Activated naive CD4-positive, alpha-beta T cell (primary cell): ENCODE measurements at places on chromosomes 16 and 17.

DNA sequence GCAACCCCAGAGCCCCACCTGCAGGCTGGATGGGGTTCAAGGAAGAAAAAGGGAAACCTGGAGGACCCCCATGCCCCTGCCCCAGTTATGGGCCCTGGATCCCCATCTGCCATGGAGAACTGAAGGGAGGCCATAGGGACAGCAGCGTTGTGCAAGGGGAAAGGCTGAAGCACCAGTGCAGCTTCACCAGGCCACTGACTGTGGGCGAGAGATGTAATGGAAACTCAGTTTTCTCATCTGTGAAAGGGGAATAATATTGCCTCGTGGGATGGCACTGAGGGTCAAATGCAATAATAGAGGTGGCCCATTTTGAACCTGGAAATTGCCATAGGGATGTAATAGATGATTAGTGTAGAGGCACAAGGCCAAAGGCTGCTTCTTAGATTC is 9.9 kb upstream of the TSPOAP1 start:
- DNase-seq = no peak

GRCh38 chr17:7355053-7355452 is at the start of gene TMEM95:
Gene TMEM95, plus strand, starts transcription at chr17:7355156. Its CDS starts 49 bp downstream, at chr17:7355205.
- DNase-seq = no peak

- no peak for DNase-seq
These were observed 4.6 kb downstream of the KIFC3 start for GRCh38 chr16:57797526-57798266.

GRCh38 chr17:50635982-50636803 is 1.5 kb downstream of the ABCC3 start:
- no peak for DNase-seq

GRCh38 chr17:45753645-45754225 is 30.4 kb upstream of the CRHR1 start:
- no peak for DNase-seq

DNA sequence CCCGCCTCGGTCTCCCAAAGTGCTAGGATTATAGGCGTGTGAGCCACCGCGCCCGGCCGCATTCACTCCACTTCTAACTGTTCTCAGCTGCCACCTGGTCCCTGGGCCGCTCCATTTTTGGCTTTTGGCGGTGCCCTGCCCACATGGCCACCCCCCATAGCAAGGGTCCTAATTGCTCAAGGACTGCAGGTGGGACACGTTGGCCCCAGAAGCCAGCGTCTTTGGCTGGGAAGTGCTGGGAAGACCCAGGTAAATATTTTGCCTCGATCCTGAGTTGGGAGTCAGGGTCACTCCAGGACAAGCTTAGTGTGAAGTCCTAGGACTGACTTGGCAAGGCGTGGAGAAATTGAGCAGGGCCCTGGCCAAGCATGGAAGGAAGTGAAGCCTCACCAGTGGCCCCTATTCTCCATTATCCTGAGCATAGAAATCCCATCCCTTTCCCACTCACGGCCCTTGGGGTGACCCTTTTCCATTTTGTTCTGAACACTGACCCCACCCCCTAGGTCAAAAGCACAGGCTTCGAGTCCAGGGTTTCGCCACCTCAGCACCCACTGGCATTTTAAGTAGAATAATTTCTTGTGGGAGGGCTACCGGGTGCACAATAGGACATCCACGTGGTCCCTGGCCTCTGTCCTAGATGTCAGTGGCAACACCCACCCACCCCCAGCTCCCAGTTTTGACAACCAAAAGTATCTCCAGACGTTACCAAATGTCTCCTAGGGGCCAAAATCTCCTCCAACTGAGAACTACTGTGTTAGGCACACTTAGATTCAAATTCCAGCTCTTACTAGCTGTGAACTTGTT is 5.9 kb upstream of the WDR81 start:
- no peak for DNase-seq

DNA sequence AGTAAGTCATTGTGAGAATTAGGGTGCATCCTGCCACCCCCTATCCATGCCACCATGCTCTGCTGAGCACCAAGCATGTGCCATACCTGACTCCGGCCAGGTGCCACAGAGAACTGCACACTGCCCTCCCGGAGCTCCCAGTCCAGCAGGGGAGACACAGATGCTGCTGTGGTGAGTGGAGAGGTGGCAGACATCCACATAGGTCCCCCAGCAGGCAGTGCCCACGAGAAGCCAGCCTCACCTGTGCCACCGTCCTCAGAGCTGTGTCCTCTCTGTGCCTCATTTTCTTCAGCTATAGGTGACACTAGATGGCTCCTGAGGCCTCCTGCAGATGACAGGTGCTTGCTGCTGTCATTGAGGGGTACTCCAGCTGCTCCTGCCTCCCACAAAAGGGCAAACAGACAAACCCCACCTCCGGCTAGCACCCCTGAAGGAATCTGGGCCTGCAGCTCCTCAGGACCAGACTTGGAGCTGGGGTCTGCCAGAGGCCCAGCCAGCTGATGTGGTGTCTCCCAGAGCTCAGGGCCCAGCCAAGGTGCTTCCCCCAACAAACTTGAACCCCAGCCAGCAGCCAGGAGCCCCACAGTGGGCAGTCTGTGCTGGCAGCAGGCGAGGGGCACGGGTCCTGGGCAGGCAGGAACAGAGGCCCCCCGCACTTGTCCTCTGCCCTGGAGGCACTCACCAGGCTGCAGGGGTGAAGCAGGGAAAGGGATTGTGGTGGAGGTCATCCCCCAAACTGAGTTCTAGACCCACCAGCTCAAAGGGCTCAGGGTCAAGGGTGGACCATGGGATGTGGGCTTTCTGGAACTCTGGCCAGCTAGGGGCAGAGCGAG is 17.1 kb downstream of the FOXJ1 start:
- DNase-seq = no peak

- DNase-seq = no peak
These were observed 41.4 kb upstream of the CIBAR2 start for GRCh38 chr16:85153656-85154091.

DNA sequence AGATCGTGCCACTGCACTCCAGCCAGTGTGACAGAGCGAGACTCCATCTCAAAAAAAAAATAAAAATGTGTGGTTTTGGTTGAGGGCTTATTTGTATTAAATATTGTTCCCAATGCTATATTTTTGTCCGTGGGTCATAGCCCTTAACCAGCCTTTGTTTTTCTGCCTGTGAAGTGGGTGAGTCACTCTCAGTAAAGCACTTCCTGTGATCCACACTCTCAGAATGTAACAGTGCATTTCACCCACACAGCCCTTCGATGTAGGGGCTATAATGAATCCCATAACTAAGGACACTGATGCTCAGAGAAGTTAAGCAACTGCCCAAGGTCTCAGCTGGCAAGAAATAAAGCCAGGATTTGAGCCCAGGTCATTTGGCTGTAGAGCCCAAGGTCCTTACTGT is 34.7 kb upstream of the POLR3E start:
- no peak for DNase-seq

DNA sequence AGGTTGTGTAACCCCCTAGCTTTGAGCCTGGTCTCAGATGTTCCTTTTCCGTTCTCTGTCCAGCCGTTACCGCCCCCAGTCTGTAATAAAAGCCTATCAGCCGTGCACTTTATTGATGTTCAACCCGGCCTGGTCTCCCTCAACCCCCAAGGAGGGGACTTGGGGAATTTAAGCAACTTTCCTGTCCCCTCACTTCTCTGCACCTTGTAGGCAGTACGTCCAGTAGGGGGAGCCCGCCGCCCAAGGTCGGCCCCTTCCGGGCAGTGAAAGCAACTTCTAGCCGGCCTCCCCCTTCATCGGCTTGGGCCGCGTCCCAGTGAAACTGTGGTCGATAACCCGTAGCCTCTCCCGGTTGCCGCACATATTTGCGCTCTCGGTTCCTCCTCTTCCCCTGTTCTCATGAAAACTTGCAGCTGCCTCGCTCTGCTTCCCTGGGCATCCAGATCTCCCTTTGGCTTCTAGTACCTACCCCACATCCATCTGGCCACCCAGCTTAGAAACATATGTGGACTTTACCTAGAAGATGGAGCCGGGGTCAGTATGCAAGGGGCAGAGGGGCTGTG is 7.9 kb downstream of the PNPO start:
- DNase-seq = peak; percentile 60

DNA sequence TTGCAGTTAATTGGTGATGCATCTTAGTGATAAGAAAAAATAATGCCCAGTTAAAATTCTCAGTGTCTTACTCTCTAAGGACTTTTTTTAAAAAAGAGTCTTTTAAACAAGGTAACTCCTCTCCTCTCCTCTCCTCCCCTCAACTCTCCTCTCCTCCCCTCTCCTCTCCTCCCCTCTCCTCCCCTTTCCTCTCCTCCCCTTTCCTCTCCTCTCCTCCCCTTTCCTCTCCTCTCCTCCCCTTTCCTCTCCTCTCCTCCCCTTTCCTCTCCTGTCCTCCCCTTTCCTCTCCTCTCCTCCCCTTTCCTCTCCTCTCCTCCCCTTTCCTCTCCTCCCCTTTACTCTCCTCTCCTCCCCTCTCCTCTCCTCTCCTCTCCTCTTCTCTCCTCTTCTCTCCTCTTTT is 675.9 kb upstream of the RBFOX1 start:
- no peak for DNase-seq

DNA sequence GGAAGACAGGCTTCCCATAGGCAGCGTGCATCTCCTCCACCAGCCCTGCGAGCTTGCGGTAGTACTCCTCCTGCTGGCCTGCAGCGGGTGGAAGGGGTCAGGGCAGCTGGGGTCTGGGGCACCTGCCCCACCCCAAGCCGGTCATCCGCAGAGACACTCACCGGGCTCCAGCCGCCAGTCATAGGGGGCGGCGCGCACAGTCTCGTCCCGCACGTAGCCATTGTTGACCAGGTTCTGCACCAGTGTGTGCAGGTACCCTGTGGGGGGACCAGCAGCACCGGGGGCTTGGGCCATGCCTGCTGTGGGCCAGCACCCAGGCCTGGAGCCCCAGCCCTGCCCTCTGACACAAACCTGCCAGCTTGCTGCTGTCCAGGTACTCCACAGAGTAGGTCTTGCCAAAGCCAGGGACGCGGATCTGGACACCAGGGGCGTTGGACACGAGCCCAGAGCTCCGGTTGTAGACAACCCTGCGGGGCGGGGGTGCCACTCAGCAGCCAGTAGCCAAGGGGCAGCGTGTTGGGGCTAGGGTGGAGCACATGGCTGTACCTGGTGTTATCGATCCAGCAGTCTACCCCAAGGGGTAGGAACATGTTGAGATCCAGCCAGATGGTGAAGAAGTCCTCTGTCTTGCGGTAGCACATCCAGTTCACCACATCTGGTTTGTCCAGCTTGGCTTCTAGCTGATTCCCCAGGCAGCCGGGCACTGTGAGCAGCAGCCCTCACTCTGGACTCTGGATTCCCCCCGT is 1.2 kb downstream of the LCAT start:
- no peak for DNase-seq

DNA sequence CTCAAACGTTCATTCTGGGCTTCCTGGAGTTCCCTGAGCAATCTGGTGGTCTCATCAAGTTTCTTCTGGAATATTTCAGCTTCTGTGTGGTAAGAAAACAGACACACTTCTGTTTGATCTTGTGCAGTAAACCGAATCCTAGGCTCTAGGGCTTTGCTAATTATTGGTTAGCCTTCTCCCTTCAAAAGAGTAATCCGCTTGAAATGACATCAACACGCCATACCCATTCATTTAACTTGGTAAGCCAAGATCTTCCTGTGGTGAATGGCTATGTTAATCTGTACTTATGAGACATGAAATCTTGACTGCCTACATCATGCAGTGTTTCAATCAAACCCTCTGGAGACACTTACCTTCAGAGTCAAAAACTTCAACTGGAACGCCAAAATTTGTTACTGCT is 48.5 kb downstream of the BRD7 start:
- DNase-seq = no peak

DNA sequence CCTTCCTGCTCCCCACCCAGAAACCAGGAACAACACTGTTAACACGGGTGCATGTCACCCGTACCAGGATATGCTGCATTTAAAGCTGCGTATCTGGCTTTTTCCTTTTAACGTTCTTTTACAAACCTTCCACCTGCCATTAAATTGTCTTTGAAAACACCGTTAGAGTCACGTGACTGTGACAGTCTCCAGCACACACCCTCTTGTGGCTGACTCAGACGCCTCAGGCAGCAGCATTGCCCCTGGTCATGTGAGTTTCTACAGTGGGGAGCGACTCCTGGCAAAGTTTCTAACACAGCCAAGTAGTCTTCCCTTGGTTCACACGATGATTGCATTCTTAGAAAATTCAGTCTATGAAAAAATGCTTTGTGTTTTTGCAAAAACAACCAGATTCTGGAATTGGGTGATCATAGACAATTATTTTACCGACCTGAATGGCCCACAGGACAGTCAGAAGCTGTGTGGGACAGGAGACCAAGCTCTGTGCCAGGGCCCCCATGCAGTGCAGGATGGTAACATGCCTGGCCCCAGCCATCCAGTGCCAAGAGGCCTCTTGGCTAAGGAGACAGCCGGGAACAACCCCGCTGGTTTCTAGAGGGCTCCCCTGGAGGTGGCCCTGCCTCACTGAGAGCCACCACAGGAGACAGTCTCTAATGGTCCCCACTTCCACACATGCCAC is 199.1 kb downstream of the KATNIP start:
- no peak for DNase-seq

GRCh38 chr17:45060382-45060796 is 728 bp upstream of the NMT1 start:
- no peak for DNase-seq

GRCh38 chr17:61904094-61904710 is 23.6 kb downstream of the INTS2 start:
- DNase-seq = no peak

GRCh38 chr16:58516768-58517107 is 1.4 kb downstream of the SETD6 start:
- DNase-seq = no peak

- no peak for DNase-seq
These were observed 6.4 kb upstream of the CRK start for GRCh38 chr17:1462164-1463112.

DNA sequence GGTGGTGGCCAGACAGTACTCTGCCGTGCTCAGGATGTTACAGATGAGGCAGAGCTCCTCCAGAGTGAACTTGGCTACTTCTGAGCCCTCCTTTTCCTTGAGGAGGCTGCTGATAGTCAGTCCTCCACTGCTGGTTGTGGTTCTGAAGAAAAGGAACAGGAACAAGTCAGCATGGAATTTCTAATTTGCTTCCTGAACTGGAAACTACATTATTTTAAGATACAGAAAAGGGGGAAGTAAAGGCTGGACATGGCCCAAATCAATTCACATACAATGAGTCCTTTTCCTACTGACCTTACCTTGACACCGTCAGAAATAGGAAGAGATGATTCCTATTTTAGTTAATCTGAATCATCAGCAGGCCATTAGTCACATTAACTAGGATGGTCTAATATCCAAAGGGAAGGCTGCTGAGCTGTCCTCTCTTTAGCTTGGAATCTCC is 154.2 kb downstream of the VPS53 start:
- DNase-seq = no peak

- no peak for DNase-seq
These were observed 110.2 kb upstream of the NLRP1 start for GRCh38 chr17:5694551-5694950.

GRCh38 chr16:19210280-19210924 is 42.4 kb downstream of the SYT17 start:
- no peak for DNase-seq

DNA sequence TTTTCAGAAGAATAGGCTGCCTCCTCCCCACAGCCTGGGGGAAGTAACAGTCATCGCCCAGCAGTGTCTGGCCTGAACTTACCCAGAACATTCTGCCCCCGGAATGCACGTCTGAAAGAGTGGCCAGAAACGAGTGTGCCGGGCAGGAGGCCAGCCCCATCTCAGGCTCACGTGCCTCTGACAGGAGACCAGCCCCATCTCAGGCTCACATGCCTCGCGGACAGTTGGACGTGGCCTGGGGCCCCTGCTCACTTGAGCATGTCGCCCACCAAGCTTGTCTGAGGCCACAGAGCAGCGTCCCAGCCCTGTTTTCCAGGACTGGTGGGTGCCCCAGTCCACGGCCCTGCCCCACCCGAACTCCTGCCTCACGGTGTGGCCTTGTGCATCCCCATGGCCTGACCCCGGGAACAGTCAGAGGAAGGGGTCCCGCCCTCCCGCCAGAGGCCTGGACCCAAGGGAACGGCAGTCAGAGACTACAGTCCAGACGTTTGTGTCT is 16.3 kb upstream of the CDH15 start:
- no peak for DNase-seq
